ENCODE measurements at places on chromosomes 2 and 18. TPM values are rescaled to one million over a fixed set of nuclear protein-coding genes. Genes with fewer than 3 reads are reported as not detected.

- no peak for DNase-seq
Observed at GRCh38 chr2:37849911-37850310, 75.2 kb upstream of the RMDN2 start.

DNA sequence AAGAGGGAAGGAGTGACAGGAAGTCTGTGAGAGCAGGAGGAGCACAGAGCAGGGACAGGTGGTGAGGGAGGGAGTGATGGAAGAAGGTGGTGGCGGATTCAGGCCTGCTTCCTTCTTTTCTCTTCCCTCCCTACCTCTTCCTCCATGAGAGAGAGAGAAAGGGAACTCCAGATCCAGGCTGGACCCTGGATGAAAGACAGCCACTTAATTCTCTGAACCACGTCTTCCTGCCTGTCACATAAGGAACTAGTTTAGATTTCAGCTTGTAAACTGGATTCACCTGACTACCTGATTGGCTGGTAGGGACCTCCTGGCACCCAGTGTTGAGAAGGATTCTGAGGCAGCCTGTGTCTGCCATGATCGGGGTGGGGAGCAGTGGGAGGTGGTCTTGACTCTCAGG, 48.9 kb downstream of the PAX8 start:
- no peak for DNase-seq

- DNase-seq, result no peak
Observed at GRCh38 chr2:21915201-21915600, 791.4 kb downstream of the TDRD15 start.

CCDC141 gene
- not detected for total RNA-seq

- no peak for DNase-seq
Observed at GRCh38 chr2:25380586-25381375, 39.1 kb upstream of the DNMT3A start.

All from pulmonary artery endothelial cell (primary cell).